NCI-H524 (cell line): ENCODE measurements at places on chromosomes 12 and 14.

DNA sequence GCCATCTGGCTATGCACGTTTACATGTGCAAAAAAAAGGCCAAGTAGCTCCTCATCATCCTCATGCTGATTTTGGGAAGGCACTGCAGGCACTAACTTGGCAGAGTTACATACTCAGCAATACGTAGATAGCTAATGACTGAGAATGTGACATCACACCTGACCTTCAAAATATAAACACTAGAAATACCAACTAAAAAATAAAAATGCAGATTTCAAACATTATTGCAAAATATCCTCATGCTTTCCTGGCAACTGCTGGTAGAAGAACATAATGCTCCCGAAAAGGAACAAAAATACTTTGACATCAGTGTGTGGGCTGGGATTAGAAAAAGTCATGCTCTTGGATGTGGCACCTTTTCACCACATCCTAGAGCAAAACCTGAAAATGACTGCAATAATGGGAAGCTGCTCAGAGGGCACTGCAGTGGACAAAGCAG is 153.2 kb upstream of the ABCD2 start:
- peak; percentile 3 for DNase-seq

DNA sequence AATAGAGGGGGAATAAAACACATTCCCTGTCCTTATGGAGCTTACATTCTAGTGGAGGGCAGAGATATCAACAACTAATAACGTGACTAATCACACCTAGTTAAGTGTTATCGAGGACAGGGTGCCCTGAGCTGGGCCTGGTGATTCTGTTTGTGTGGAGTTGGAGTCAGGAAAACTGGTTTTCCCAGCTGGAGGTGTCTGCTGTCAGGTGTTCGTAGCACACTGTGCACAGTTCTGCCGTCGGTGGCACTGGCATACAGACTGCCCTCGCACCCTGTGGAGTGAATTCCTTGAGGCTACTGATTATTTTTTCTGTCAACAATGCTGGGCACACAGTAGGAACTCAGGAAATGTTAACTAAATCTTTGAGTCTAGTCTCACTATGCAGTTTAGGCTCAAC is 900 bp upstream of the MTERF2 start:
- no peak for DNase-seq

- DNase-seq, result no peak
Measured at GRCh38 chr12:20628226-20628787, 66.8 kb upstream of the SLCO1C1 start.

DNA sequence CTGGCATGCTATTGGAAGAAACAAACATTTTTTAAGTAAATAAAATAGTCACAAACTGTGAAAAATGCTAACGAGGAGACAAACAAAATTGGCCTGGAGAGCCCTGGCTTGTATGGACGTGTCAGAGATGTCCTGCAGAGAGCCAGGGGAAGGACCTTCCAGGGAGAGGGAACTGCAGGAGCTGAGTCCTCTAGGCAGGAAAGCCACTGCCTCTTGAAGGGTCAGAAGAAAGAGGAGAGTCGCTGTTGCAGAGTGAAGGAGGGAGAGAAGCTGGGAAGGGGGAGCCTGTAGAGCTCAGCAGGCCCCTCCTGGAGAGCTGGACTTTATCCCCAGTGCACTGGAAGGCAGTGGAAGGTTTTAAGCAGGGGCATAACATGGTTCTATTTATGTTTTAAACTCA is 80.3 kb upstream of the PWP1 start:
- DNase-seq, result no peak
